MG63 (cell line): ENCODE measurements at places on chromosomes 7 and 10. TPM values are rescaled to one million over a fixed set of nuclear protein-coding genes. Genes with fewer than 3 reads are reported as not detected.

- no peak for DNase-seq
These were observed 18.2 kb downstream of the WBP1L start for GRCh38 chr10:102761981-102762380.

GRCh38 chr10:48447356-48448215 lies 141.1 kb downstream of the MAPK8 start:
- no peak for DNase-seq

DNA sequence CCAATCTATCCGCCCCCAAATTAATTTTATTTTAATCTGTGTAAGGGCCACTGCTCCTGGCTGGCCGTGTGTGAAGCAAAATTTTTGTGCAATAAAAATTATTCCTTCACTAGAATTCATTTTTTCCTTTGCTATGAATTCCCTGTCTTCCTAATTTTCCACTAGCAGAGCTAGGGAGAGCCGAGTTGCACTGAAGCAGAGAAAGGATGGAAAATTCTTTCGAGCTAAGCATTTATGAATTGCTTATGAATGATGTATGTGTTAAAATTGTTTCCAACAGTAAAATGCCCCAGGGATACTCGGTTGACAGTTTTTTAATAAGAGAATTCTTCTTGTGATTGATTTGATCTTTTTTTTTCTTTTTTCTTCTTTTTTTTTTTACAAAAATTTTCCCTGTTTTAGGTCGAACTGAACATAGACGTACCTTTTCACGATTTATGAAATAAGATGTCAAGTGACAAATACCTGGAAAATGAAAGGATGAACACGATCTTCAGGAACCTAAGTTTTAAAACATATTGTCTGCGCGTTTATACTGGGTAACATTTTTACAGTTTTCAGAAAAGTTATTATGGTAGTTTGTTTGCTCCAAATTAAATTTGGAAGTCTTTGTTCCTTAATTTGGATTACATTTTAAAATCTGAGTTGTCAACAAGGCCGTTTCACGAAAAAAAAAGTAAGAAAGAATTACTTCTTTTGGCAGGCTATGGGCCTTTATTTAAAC lies 288.8 kb upstream of the NFE2L3 start:
- no peak for DNase-seq

DNA sequence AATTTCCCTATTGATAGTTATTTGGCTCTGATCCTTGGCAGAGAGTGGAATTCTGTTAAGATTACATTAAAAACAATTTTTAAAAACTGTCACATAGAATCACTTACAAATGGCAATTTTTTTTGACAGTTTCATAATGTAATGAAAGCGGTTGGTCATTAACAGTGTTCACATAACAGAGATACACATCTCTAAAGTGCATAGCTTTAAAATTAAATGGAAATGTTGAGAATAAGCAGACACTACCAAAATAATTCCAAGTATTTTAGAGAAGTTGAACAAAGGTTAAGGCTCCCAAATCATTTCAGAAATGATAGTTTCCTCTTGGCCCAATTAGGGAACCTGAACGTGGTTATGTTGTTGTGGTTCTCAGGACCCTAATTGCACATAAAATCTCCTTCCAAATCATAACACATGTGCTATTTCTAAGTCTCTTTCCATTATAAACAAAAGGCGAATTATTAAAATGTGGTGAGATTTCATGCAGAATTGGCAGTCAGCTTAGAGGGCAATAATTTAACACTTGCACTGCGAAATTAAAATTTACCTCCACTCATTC lies 528.9 kb upstream of the FZD8 start:
- no peak for DNase-seq

Gene UPK3BL2
- total RNA-seq: 2.5 TPM in 1 of 2 replicates, not detected in the other

DNA sequence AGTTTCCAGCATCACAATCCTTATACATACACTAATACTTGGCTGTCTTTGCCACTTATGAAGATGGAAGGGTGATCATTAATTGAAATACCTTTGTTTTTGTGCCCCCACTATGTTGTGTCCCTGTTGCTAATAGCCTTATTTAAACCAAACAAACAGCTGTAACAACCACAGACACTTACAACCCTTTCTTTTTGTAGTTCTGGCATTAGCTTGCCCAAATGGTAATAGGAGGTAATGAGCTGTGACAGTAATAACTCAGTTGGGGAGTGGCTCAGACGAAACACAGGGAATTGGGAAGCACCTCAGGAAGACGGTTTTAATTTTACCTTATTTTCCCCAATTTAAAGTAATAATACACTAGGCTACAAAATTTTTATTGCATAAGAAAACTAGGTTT lies 83.4 kb downstream of the MDFIC start:
- no peak for DNase-seq
